Activated T-cell treated with anti-CD3 and anti-CD28 coated beads for 24 hours (primary cell): ENCODE measurements at places on chromosomes 16 and 17.

DNA sequence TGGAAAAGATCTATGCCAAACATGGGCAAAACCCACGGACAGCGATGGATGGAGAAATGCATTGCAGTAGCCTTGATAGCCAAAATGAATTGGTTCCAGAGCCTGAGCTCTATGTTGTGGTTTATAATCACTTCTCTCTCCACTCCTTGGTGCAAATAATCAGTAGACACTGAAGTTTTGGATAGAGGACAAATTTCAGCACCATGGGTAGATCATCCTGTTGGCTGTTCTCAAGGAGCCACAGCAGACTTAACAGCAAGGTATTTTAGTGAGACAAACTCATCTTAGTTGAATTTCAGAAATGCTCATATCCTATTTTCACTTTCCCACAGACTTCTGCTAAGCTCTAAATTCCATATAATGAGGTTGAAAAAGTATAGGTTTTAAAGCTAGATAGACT is 88.3 kb upstream of the CCL1 start:
- no peak for DNase-seq

GRCh38 chr16:50747207-50747956 is 5.5 kb downstream of the CYLD start:
- DNase-seq = no peak

DNA sequence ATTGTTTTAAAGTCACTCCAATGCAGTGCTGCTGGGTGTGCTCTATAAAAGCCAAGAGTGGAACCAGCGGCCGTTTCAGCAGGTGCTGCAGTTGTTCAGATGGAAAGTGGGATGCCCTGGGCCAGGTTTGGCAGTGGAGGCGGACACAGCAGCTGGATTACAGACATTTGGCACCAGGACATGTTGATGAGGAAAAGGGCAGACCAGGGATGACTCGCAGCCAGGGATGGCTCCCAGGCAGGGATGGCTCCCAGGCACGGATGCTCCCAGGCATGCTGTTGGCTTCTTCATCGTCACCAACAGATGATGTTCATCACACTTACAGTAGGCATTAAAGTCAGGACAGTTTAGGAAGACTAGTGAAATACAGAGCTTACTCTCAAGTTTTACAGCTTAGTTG is 10.0 kb downstream of the GAN start:
- no peak for DNase-seq

GRCh38 chr17:38873640-38874380 is 4.0 kb downstream of the LASP1 start:
- no peak for DNase-seq

- no peak for DNase-seq
Observed at GRCh38 chr17:59466946-59467801, 98.2 kb upstream of the DHX40 start.

DNA sequence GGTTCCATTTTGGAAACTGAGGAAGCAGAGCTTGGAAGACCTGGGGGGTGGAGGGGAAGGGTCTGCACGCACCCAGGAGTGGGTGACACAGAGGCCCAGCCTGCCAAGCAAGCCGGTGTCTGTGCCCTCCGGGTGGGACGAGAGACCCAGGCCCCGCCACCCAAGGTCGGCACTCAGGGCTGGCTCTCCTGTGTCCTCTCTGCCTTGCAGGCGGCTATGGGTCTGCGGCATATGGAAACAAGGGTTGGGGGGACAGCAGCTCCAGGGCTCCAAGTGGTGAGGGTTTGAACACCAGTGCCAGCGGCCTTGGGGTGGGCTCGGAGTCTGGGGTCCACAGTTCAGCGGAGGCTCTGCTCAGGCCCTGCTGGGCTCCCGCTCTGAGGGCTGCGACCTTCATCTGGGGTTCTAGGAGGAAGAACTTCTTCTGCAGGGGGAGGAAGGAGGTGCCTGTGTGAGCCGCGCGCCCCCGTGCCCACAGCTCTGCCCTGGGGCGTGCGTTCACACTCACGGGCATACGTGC is 4.6 kb upstream of the CD7 start:
- no peak for DNase-seq

DNA sequence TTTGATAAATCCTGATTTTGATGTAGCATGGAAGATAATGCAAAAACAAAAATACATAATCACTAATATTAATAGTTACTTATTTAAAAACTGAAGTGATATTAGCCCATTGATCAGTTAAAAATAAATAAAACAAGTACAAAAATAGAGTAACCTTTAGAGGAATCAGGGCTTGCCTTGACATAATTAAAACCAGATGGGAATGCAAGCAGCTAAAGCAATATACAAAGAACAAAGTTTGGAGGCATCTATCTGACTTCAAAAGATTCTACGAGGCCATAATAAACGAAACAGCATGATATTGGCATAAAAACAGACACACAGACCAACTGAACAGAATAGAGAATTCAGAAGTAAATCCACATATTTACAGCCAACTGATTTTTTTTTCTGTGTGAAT is 15.0 kb upstream of the HEATR3 start:
- DNase-seq = no peak

GRCh38 chr16:2460391-2460713 is 443 bp downstream of the TEDC2 start:
- DNase-seq = no peak

DNA sequence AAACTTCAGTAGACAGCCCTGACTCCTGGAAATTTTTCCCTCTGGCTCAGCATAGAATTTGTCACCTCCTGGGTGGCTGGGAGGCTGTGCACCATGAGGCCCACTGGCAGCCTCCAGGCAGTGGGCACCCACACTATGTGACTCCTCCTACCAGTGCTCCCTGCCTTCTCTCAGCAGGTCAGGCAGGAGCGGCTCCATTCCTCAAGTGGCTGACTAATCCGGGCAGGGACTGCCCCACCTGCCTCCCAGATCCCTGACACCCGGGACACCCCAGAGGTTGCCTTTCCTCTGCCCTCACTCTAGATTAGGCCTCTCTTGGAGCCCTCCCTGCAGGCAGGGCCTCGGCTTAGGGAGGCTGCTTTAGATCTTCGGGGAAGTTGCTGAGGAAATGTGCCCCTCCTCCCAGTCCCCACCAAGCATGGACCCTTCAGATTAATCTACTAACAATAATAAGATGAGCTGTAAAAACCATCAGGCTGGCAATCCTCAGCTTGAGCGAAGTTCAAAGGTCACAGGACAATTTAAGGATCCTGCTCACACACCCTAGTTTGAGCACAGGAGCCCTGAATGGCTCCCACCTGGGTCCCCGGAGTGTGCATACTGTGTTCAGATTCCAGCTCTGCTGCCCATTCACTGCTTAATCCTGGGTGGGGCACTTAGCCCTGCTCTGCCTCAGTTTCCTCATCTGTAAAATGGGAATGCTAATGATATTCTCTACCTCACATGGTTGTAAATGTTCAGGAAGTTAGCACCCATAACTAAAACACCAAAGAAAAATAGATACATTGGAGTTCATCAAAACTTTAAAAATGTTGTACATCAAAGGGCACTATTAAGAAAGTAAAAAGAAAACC is 10.0 kb upstream of the MYCBPAP start:
- no peak for DNase-seq

- DNase-seq = no peak
Observed at GRCh38 chr16:68267612-68268405, 3.5 kb downstream of the SLC7A6 start.

DNA sequence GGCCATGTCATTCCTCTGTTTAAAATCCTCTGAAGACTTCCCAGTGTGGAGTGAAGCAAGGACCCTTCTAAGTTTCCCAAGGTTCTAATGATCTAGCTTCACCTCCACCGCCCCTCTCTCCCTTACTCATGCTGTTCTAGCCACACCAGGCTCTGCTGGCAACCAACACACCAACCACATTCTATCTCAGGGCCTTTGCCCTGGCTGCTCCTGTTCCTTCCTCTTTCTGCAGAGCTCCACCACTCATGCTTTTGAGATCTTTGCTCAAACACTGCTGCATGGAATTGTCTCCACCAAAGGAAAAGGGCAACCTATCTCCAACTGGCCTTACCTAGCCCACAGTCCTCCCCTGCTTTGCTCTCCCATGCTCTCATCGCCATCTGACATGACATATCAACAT is 128.7 kb downstream of the XYLT1 start:
- no peak for DNase-seq

DNA sequence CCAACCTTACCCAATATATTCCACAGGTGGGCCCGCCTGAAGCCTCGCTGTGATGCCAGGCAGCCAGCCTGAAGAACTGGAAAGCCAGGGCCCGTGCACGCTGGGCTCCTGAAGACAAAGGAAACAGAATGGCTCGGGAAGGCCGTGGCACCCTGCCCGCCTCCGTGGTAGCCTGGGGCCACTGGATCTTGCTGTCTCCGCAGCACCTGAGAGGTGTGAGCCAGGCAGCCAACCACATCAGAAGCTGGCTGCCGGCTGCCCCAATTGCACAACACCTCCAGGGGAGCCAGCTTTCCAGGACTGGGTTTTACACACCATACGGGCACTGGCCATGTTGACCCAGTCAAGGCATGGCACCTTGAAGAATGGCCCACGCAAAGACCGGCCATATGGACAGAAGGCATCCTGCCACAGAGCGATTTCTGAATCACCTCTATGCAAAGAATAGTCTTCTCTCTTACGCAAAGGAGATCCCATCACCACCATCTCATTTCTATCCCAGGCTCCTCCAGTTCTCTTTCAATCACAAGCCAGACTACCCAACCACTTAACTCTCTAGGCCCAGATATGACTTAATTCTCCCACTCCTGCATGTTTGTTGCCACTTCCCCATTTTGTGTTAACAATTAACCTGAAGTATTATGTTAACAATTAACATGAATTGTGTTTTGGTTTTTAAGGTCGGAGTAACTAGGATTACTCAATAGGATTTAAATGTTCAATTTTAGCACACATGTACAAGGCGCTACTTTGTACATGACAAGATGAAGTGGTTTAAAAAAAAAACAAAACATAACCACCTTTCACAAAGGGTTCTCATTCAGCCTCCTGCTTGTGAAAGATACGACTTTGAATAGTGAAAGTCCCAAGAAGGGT is 32.1 kb downstream of the ZFHX3 start:
- DNase-seq = no peak

- no peak for DNase-seq
Observed at GRCh38 chr16:51569203-51569931, 418.3 kb upstream of the SALL1 start.

GRCh38 chr16:85356157-85356556 is 243.9 kb upstream of the CIBAR2 start:
- DNase-seq = no peak

DNA sequence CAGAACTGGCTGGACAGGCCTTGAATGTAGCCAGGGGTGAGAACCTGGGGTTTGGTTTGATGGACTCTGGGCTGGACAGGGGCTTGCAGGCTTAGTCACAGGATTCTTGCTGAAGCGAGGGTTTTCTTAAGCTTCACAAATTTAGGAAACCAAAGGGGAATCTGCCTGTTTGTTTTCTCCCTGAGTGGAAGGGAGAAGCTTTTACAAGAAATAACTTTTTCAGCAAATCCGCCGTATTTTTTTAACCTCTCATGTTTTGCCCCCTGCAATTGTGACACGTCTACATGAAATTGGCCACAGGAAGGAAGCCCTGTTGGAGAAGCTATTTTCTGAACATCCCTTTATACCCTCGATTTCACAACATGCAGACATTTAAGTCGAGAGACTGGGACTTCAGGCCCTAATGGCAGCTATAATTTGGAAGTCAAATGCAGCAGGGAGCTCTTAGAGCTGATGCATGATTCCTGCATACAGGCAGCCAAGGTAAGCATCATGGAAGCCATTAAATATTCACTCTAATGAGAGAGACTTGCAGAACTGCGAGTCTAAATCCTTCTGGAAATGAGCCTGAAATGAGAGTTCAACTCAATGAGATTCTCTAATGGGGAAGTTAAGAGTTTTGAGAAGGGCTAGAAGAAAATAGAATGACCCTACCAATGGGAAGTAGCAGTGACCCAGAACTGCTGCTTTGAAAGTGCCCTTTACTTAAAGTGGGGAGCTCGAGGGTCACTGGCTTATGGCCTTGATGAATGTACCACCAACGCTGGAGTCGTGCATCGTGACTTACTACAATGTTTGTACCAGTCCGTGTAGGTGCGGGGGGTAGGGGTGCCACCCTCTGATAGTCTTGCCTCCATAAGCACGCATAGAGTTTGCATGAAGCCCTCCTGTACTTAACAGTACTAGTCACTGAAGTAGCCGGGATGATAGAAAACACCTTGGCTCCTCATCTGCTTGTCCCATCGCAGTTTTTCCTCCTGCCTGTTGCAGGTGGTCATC is 45.1 kb upstream of the IRF8 start:
- no peak for DNase-seq

DNA sequence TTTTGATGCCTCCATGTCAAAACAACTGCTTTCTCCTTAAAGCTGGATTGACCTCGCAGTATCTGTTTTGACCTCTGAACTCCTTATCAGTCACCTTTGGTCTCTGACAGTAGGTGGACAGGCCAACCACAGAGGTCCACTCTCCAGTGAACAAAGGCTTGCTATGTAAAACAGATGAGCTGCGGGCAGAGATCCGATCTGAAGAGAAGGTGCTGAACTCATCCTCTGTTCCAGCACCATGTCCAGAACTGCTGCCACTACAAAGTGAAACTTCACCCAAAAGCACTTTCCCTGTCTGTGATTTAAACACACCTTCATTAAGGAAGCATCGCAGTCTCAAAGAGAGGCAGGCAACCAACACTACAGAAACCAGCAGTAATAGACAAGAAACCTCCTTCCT is 117.3 kb upstream of the CORO6 start:
- DNase-seq = no peak

DNA sequence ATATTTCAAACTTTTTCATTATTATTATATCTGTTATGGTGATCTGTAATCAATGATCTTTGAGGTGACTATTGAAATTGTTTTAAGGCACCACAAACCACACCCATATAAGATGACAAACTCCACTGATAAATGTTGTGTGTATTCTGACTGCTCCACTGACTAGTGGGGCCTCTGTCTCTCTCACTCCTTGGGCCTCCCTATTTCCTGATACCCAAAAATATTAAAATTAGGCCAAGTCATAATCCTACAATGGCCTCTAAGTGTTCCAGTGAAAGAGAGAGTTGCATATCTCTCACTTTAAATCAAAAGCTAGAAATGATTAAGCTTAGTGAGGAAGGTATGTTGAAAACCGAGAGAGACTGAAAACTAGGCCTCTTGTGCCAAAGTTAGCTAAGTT is 23.4 kb downstream of the CYLD start:
- DNase-seq = no peak

DNA sequence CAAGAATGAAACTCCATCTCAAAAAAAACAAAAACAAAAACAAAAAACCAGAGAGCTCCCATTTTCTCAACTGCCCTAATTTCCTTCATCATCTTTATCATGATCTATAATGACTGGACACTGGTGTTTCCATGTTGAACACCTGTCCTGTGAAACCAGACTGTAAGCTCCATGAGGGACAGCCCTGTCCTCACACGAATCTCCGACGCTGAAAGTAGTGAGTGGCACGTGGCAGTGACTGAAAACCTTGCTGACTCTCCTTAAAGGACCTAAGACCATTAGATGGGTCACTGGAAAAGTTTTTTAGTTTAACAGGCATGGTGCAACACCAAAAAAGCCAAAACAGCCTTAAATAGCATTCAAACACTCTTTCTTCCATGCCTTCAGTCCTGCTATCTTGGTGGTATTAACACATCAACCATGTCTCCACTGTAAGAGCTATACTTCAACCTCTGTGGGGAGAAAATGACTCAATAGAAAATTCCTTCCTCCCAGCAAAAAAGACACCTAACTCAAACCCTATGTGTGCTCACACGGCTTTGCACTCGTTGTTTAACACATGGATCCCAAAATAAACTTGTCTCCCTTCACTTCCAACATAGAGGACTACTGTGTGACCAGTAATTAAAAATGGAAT is 8.3 kb downstream of the AXIN2 start:
- DNase-seq = no peak

GRCh38 chr17:73493956-73494926 is 150.0 kb downstream of the SDK2 start:
- DNase-seq = no peak
